Jurkat, Clone E6-1 (cell line): ENCODE measurements at places on chromosomes 12 and 14.

DNA sequence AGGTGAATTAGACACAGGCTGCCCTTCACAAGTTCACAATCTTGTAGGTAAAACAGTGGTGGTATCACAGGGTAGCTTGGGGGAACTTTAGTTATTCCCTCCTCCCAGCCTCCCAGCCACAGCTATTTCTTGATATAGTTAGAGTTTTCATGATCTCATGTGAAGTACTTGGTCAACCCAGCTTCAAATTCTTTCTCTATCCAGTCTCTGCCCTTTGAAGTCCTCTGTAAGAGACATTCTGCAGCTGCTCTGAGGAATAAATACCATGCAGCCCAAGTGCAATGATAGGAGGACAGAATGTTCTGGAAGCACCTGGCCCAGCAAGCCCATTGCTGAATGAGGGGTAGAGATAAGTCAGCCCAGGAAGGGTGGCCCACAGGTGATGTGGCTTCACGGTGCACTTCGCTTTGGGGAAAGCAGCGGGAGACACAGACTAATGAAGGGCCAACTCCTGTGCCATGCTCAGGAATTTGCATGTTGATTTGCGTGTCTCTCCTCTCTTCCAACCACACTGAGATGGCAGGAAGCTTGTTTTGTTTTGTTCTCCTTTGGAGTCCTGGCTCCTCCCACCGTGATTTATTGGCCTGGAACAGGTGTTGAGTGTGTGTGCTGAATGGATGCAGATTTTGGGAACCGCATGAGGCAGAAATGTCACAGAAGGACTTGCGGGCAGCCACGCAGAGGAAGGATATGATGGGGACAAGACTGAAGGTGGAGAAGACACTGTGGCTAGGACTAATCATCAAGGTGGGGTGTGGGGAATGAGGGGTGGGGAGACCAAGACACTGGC lies 8.0 kb upstream of the TXNRD1 start:
- DNase-seq: no peak

DNA sequence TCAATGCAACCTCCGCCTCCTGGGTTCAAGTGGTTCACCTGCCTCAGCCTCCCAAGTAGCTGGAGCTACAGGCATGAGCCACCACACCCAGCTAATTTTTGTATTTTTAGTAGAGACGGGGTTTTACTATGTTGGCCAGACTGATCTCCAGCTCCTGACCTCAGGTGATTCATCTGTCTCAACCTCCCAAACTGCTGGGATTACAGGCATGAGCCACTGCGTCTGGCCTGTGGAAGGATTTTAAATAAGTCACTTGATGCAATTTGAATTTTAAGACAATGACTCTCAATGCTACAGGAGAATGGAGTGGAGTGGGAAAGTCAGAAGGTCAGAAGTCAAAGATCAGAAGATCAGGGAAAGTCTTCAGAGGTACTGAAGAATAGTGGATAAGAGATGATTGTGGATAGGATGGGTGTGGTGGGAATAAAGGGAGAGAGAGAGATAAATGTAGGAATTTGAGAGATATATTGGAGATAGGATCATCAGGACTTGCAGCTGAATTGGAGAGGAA lies 15.4 kb downstream of the TMEM52B start:
- DNase-seq: no peak

- peak; percentile 47 for DNase-seq
These were observed 37.8 kb downstream of the PAH start for GRCh38 chr12:102879144-102879763.

DNA sequence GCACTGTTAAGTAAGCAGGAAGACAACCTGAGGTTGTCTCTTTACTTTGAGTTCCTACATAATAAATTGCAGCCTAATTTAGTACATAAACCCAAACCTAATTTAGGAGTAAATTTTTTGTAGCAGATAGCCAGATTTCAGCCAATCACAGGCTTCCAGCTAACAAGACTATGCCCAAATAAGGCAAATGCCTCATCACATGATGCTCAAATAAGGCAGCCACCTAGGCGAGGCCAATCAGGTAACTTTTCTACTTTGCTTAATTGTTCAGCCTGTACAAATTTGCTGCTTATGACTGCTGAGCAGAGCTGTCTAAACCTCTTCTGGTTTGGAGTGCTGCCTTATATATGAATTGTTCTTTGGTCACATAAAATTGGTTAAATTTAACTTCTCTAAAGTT lies 1118.7 kb upstream of the TMEM132C start:
- DNase-seq: no peak

DNA sequence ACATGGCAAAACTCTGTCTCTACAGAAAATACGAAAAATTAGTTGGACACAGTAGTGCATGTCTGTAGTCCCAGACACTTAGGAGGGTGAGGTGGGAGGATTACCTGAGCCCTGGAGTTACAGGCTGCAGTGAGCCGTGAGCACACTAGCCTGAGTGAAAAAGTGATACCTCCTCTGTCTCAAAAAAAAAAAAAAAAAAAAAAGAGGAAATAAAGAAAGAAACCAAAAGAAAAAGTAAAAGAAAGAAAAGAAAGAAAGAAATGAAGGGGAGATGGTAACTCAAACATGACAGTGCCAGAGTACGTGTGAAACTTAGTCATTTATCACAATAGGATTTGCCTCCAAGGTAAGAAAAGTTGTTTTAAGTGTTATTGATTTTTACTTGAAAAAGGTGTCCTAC lies 407.0 kb upstream of the MGAT4C start:
- DNase-seq: no peak

GRCh38 chr12:45852508-45852907 lies 123.0 kb downstream of the ARID2 start:
- no peak for DNase-seq

GRCh38 chr14:105333613-105334364 lies 19.2 kb downstream of the PACS2 start:
- no peak for DNase-seq

DNA sequence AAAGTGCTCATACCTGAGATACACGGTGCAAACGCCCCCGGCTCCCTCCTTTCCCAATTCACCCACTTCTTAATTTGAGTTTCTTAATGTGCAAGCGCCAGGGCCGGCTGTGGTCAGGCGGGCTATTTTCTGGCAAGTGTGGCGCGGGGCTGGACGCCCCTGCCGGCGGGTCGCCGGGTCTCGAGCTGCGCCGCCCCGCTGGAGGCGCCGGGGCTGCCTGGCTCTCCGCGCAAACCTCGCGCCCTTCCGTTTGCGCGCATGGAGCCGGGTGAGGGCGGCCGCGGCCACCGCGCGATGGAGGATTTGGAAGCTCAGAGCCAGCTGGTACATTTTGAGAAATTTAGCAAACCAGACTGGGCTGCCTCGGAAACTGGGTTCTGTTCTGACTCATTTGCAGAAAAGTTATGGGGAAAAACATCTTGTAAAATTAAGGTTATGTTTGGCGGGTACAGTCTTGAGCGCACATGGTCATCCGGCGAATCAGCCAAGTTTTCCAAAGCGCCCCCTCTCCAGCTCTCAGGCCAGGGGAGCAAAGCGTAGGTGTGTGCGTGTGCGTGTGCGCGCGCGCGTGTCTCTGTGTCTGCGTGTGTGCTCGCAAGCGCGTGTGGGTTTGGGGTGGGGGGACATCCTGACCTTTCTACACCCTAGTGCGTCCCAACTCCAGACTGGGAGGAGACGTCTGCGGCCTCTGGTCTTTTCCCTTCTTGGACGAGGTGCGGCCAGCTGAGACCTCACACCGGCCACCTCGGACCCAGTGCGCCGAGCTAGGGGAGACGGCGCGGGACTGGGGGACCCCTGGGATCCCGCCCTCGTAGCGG lies 6.5 kb upstream of the OTX2 start:
- no peak for DNase-seq

GRCh38 chr14:100305324-100306100 lies 732 bp downstream of the SLC25A29 start:
- DNase-seq: peak; percentile 62

- no peak for DNase-seq
These were observed 120.2 kb downstream of the EMP1 start for GRCh38 chr12:13316587-13317246.

- DNase-seq: peak; percentile 20
These were observed 484.4 kb downstream of the ATP23 start for GRCh38 chr12:58425481-58426392.

- DNase-seq: no peak
These were observed 1.5 kb upstream of the EFS start for GRCh38 chr14:23366426-23366921.

DNA sequence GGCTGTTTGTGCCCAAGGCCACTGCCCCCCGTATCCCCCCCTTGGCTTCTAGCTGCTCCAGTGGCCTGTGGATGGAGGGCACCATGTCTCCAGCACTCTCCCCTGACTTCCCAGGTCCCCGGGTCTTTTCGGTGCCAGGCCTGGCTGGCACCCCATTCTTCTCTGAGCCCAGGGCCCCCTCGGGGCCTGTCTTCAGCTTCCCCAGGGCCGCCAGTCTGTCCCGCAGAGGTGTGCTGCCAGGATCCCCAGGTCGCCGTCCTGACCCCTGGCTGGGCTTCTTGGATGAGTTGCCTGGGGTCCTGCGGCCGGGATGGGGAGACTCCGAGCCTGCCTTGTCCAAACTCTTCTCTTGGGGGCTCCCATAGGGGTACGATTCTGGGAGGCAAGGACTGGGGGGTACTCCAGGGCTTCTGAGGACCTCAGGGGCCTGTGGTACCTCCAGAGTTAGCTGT lies 32.5 kb downstream of the NCKAP5L start:
- no peak for DNase-seq

GRCh38 chr12:92275443-92276154 lies 130.0 kb upstream of the BTG1 start:
- DNase-seq: no peak

GRCh38 chr12:81727391-81727790 lies 31.8 kb downstream of the PPFIA2 start:
- DNase-seq: no peak

- no peak for DNase-seq
These were observed 174.1 kb upstream of the SFSWAP start for GRCh38 chr12:131536766-131537165.

DNA sequence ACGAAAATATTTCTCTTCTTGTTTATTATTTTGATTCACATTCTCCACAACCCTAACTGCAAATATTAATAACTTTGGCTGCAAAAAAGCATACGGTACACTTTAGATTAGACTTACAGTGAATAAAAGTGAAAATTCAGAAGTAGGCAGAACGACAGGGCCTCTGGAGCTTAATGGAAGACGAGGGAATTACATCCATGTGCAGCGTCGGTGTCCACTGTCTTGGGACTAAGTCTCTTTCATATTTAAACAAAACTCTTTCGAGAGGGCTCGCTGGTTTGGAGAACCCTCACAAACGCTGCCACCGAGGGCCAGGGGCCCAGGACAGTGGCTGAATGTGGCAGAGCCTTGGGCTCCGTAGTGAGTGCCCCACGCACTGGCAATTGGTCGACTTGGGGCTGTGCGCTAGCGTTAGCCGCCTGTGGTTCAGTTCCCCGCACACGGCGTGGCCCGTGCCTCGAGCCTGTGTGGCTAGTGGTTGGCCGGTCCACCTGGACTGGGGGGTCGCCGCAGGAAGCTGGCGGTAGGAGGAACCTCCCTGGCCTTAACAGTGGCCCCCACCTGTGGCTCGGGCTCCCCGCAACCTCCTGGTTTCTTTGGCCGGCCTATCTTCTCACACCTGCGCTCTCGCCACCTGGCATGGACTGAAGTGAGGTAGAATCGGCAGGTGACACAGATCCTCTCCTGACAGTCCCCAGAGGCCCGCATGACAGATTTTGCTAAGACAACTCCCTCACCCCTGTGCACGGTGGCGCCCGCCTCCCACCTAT lies 739 bp upstream of the PAX9 start:
- no peak for DNase-seq

DNA sequence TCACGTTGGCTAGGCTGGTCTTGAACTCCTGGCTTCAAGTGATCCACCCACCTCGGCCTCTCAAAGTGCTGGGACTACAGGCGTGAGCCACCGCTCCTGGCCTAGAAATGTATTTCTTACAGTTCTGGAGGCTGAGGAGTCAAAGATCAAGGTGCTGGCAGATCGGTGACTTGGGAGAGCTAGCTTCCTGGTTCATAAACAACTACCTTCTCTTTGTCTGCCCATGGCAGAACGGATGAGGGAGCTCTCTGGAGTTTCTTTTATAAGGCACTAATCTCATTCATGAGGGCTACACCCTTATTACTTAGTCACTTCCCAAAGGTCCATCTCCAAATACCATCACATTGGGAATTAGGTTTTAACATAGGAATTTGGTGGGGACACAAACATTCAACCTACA lies 38.9 kb downstream of the SLC17A8 start:
- DNase-seq: no peak

GRCh38 chr14:79638672-79639266 lies 572.5 kb downstream of the DIO2 start:
- no peak for DNase-seq

DNA sequence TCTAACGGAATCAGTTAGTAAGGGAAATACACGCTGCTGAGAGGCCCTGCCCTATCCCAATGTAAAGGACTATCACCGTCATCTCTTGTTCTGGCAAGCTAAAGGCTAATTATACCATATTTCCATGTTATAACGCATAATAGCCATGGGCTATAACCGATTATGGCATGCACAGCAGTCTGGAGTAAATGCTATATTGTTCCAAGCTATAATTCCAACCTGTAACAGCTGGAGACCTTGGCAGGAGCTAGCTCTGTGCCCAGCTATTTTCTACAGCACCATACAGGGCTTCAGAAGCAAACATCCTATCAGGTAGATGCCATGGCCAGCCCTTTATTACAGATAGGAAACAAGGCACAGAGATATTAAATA lies 26.3 kb downstream of the SYNE3 start:
- no peak for DNase-seq

DNA sequence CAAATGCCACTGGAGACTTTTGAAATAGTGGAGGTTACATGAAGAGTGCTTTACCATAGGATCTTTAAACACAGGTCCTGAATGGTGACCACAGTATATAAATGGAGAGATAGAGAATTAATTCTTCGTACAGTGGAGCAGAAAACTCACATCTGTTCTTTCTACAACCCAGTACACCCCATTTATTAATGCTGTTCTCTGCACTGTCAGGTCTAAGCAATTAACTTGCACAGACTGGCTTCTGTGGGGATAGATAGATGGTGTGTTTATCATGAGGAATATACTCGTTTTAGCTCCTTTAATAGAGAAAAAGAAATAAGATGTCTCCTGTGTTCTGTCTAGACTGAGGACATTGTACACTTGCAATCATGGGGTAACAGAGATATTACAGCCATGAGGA lies 494.3 kb downstream of the TRHDE start:
- DNase-seq: no peak

DNA sequence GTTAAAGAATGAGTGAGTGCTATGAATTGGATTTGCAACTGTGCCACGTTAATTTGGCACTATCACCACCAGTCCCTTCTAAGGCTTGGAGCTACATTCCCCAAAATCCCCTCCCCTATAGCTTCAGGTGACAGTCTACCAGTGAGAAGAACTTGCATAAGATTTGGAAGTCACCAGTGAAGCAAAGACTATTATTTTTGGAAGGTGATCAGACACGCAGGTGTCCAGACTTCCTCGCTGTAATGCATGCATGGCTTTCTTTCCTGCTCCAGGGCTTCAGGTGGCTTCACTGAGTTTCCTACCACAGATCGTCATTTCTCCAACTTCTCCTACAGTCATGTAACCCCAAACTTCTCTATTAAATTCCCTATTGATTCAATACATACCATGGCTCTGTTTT lies 61.4 kb downstream of the SLC41A2 start:
- no peak for DNase-seq

DNA sequence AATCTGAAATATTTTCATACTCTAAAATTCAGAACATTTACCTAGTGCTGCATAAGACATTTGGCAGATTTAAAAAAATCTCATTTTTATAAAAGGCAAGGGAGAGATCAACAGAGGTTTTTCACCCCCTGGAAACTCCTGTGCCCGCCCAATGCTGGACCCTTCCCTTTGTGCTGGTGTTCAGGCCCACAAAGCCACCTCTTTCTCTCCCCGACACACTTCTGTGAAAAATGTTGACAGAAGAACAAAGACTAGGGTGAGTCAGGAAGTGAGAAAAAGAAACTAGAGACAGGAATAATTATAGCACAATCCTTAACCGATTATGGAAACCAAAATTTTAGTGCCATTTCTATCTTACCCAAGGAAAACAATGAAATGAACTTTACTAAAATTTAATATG lies 197.7 kb upstream of the STXBP6 start:
- DNase-seq: no peak
